ENCODE measurements at places on chromosomes 6 and 20.

- DNase-seq: no peak
Observed at GRCh38 chr6:84263557-84263956, 36.1 kb upstream of the CEP162 start.

DNA sequence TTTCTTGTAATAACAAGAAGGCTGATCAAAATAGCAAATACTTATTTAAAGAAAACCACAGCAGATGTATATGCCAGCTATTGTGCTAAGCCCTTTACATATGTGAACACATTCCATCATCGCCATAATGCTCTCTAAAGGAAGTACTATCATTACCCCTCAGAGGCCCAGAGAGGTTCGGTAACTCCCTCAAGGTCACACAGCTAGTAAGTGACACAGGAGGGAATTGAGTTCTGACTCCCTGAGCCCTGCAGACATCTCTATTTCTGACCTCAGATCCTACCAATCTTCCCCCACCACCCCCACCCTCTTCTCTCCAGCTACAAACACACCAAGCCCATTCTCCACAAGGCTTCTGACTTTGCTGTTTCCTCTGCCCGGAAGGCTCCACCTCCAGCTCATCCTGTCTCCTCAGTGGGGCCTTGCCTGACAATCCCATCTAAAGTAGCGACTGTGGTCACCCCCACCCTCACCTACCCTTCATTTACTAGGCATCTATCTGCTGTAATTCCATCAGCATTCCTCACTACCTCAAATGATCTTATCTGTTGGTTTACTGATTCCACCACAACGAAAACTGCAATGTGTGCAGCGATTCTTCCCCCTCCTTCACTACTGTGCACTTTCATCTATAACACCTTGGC lies 234.5 kb downstream of the LRFN2 start:
- no peak for DNase-seq

- DNase-seq: no peak
Observed at GRCh38 chr6:4698901-4699659, 77.1 kb upstream of the CDYL start.

GRCh38 chr6:142474531-142475289 lies 172.9 kb downstream of the ADGRG6 start:
- no peak for DNase-seq

GRCh38 chr6:99013661-99014060 lies 65.9 kb upstream of the FBXL4 start:
- no peak for DNase-seq

- no peak for DNase-seq
Observed at GRCh38 chr6:142284419-142284818, 17.4 kb upstream of the ADGRG6 start.

DNA sequence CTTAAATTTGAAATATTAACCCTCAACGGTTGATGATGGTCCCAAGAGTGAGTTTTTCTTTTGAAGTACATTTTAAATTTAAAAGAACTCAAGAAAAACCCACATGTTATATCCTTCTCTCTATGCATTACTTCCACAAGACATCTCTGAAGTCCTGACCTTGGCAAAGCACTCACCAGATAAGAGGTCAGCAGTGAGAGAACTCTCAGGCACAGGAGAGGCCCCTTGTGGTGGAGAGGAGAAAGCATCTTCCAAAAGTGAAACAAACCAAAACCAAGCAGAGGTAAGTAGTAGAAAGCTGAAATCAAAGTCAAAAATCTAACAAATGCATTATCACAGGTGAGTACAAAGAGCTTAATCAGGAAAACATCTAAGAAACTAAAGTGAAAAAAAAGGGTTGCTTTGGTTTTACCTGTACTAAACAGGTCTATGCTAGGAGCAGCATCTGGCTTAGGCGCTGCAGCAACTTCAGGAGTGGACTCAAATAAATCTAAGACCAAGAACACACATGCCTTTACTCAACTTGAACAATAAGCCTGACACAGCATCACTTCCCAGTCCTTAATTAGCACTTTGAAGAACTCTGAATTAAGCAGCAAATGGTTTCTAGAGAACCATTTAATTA lies 80.5 kb downstream of the PRSS35 start:
- DNase-seq: no peak

GRCh38 chr6:144782634-144783033 lies 497.5 kb downstream of the UTRN start:
- no peak for DNase-seq

GRCh38 chr20:21265261-21266190 lies 37.6 kb upstream of the XRN2 start:
- no peak for DNase-seq

- no peak for DNase-seq
Observed at GRCh38 chr6:135976585-135976984, 125.1 kb downstream of the PDE7B start.

DNA sequence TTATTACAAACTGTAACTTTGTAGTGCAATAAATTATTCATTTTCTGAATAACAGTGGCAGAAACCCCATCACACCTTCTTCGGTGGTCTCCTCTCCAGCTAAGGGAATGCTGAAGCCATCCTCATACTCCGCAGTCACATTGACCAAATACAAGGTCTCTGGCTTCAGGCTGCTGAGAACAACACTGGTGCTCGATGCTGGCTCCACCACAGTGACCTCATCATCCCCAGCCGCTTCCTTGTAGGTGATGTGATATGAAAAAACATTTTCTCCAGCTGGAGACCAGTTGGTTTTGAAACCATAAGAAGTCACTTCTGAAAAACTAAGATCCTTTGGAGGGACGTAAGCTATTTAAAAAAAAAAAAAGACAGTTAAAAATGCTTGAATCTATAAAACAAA lies 25.0 kb downstream of the COL12A1 start:
- DNase-seq: no peak

- no peak for DNase-seq
Observed at GRCh38 chr6:75275067-75275466, 9.5 kb downstream of the TMEM30A start.

GRCh38 chr6:147384737-147385710 lies 123.5 kb upstream of the SAMD5 start:
- no peak for DNase-seq

GRCh38 chr6:118285791-118286190 lies 262.3 kb upstream of the PLN start:
- DNase-seq: no peak

- no peak for DNase-seq
Observed at GRCh38 chr20:61185181-61185580, 66.9 kb upstream of the CDH4 start.

DNA sequence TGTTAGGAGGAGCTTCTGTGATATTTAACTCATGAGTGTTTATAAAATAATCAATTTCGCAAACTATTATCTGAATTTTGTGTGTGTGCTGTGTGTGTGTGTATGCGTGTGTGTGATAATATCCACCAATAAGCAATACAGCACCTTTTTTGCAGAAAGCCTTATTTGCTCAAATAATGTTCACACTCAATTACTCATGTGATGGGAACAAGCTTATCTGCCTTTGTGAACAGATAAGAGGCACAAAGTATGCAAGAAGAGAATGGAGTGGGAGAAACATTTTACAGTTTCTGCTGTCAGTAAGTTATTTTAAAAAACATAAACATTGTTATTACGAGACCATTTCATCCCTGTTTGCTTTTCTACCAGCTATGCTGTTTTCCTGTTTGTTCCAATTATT lies 36.7 kb upstream of the PTPRK start:
- DNase-seq: no peak

DNA sequence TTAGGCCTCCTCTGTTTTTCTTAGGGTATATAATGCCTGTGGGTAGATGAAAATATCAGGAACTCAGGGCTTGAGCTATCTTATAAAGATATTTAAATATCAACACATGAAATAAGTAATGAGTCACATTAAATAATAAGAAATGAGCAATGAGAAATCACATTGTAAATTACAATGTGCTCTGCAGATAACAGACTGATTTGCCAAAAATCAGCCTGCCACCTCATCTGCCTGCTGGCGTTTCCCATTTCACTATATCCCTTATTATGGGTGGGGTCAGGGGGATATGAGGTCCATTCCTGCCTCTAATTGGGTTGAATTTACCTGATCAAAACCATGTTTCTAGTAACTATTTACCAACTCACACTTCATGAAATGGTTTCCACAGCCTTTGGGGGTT lies 335.2 kb downstream of the CDC5L start:
- no peak for DNase-seq

- no peak for DNase-seq
Observed at GRCh38 chr6:159935633-159936032, 33.2 kb upstream of the IGF2R start.

DNA sequence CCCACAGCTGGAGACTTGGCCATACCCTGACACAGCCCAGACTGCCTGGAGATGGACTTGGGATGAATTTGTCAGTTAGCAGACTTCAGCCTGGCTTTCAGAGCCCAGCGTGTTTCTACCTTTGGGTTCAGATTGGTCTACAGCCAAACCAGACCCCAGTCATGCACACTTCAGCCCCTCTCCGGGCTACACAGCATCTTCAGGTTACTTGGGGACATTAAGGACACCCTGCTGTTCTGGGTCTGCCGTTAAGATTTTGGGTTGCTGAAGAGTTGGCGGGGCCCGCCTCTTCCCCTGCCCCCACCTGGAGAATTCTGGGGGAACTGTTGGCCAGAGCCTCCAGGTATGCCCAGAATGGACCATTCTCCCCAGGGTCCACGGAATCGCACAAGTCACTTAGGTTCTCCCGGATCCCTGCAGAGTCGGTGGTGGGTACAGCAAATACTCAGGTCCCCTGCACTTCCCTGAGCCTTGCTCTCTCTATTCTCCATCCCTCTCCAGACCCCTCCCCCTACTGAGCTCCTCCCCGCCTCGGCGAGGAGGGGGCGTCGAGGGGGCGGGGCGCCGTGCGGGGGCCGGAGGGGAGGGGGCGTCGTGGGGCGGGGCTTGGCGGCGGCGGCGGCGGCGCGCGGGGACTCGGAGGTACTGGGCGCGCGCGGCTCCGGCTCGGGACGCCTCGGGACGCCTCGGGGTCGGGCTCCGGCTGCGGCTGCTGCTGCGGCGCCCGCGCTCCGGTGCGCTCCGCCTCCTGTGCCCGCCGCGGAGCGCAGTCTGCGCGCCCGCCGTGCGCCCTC lies at the start of gene PTK7:
Gene PTK7 (plus strand): TSS at position 645 of the 794 bp plus-strand sequence. CDS start 175 bp downstream, outside the sequence.
- no peak for DNase-seq

GRCh38 chr6:65988006-65988405 lies 281.0 kb upstream of the EYS start:
- DNase-seq: no peak

DNA sequence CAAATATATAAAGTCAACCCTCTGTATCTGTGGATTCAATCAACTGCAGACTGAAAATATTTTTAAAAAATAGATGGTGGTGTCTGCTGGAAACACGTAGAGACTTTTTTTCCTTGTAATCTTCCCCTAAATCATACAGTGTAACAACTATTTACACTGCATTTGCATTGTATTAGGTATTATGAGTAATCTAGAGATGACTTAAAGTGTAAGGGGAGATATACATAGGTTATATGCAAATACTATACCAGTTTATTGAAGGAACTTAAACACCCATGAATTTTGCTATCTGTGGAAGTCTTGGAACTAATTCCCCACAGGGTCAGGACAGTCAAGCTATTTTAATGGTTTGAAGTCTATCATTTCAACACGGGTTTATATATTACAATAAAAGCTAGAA lies 10.2 kb downstream of the HDAC2 start:
- DNase-seq: no peak

GRCh38 chr20:45933266-45934045 lies 1.0 kb upstream of the PCIF1 start:
- DNase-seq: peak; percentile 24

DNA sequence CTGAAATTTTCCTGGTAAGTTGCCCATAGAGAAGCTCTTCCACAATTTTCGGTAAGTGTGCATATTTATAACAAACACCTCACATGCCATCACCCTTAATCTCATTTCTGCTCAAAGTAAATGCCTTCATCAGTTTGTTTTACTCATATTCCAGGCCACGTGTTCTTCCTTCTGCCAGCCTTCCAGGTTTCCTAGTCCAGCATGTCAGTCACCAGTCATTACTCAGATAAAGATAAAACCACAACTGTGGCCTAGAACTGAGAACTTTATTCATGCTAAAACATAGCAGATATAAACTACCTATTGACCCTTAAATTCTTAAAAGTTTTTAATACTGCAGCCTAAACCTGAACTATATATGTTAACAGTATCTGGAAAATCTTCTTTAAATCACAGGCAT lies 149.5 kb upstream of the SLC22A16 start:
- no peak for DNase-seq

DNA sequence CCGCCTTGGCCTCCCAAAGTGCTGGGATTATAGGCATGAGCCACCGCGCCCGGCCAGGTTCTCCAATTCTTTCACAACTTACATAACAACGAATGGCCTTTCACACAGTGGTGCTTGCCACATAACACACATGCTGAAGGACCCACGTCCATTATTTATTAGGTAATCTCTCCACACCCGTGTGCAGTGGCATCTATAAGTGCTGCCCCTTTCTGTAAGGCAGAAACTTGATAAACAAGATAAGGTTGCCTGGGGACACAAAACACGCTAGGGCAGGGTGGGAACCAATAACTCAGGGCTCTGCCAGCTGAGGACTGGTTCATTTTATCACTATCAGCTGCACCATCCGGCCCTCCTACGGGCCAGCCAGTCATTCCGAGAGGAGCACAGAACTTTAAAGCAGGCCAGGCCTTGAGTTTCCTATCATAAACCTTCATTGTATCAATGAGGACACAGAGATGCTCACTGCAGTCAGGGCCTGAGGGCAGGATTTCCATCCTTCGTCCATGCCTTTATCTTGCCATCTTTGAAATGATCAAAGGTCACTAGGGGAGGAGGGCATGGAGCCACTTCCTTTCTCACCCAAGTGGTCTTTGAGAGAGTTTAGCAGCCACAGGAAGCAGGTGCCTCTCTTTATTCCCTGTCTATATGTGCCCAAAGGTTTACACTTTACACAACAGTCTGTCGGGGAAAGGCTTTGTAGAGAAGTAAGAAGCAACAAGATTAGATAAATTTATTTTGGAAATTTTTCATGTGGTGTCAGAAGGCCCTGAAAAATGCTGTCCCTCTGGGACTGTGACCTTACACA lies 37.6 kb downstream of the GPLD1 start:
- DNase-seq: no peak

- no peak for DNase-seq
Observed at GRCh38 chr6:162343198-162343935, 384.2 kb downstream of the PRKN start.

- no peak for DNase-seq
Observed at GRCh38 chr20:57655809-57656155, 35.6 kb upstream of the ZBP1 start.

DNA sequence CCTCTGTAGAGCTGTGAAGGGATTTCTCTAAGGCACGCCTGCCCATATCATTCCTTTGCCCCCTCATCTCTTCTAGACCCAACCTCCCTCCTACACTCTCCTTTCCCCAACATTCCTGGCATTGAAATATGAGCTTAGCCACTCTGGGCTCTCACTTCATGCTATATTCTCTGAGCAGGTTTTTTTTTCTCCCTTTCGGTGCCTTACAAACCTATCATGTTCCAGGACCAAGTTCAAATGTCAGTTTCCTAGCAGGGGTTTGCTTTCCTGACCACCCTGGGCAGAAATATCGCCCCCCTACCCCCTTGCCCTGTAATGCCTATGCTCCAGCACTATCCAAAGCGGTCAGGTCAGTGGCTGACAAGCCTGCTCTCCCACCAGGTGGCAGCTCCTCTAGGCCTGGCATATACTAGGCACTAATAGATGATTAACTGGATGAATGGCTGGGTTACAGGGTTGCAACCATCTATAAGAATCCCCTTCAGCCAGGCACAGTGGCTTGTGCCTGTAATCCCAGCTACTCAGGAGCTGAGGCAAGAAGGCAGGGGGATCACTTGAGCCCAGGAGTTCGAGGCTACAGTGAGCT lies 25.7 kb upstream of the AAR2 start:
- peak; percentile 5 for DNase-seq
